ENCODE measurements at places on chromosomes 2 and 18. TPM values are rescaled to one million over a fixed set of nuclear protein-coding genes. Genes with fewer than 3 reads are reported as not detected.

DNA sequence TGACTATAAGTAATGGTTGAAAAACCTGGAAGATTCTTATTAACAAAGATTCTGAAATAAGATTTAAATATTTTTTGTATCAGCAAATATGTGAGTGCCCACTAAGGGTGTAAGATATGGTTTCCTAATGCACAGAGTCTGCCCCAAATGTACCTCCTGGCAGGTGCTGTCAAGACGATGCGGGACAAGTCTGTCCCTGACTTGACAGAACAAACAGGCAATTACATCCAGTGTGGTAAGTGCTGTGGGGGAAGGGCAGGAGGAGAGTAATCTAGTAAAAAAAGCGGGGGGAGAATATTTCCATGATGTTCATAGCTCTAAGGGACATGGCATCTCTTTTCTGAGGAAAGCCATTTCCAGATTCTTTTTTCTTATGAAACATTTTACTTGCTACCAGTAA is 127.5 kb downstream of the COL4A4 start:
- DNase-seq: no peak

GRCh38 chr2:120797421-120798221 is 62.0 kb downstream of the GLI2 start:
- DNase-seq: no peak

- DNase-seq: no peak
Observed at GRCh38 chr2:122266636-122267035, 511.2 kb downstream of the TSN start.

DNA sequence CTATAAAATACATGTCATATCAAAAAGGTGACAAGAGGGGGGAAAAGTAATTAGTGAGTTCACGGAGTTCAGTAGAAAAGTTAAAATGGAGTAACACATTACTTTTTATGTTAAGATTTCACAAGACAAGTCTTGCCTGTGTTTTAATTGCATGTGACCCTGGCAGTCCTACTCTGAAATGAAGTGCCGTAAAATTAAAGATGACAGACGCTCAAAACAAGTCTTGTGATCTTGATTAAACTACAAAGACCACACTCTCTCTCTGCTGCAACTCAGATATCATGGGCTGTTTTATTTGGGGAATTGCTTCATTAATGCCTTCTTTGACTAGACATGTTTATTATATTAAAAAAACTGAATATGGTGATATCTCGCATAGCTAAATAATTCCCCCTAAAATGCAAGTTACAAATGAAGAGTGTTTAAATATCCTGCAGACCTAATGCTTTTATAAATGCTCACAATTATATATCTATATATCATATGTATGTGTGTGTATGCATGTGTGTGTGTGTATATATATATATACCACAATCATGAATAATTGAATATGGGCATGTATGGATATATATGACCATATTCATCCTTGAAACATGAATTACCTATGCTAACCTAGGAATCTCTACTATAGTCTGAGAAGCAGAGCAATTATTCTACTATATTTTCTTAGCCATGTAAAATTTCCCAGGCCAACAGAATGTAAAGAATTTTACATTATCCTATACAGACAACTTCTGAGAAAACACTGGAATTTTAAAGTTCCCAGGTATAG is 647.5 kb downstream of the ARHGAP15 start:
- no peak for DNase-seq

DNA sequence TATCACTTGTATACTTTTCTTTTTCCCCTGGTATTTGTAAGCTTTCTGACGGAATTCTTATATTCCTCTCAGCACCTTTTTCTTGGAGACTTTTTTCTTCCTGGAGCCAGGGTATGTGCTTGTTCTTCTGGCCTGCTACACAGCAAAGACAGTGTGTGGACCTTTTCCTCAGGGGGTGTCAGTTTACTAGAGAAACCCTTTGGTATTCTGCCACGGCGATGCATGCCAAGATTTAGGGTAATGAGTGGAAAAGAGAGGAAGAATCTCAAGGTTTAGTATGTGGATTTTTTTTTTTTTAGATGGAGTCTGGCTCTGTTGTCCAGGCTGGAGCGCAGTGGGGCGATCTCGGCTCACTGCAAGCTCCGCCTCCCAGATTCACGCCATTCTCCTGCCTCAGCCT is 152.2 kb downstream of the PHLPP1 start:
- DNase-seq: no peak

- no peak for DNase-seq
Observed at GRCh38 chr2:62325398-62325797, 129.5 kb downstream of the B3GNT2 start.

DNA sequence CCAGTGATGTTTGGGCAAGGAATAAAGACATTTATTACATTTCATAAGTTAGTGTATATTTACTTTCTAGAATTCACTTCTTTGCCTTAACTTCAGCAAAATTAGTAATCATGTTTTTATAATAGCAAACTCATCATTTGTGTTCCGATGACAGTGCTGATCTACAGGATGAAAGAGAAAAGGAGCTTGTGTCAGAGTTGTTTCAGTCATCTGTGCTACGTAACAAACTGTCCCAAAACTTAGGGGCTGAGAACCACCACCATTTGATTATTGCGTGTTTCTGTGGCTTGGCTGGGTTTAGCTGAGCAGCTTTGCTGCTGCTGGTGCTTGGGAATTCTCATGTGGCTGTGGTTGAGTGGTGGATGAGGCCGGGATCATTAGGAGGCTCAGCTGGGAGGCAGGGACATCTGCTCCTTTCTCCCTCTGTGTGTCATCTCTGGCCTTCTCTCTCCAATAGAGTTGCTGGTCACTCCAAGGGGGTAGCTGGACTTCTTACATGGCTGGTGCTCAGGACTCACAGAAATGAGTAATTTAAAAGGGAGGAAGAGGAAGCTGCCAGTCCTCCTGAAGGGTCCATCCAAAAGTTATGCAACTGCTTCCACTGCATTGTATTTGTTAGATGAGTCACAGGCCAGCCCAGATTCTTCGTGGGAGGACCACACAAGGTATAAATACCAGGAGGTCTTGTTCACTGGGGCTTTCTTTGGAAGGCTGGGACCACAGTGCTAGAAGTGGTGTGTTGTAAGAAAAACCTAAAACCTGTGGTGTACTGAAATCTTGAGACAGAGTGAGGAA is 43.4 kb upstream of the HAAO start:
- peak; percentile 37 for DNase-seq

DNA sequence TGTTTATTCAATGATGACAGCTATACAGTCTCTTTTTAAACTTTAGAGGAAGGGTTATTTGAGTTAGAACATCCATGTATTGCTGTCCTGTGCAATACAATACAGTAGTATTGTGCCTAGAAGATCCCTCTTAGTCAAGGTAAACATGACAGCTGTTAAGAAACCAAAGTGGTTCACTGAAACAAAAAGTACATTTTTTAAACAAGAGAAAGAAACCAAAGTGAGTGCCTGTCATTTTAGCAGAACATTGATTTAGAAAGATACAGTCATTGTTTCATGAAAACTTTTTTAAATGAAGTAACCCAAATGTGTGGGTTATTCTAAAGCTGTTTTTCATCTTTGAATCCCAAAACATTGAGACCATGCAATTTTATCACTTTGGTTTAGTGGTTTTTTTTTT is 15.5 kb downstream of the ITPRID2 start:
- no peak for DNase-seq

DNA sequence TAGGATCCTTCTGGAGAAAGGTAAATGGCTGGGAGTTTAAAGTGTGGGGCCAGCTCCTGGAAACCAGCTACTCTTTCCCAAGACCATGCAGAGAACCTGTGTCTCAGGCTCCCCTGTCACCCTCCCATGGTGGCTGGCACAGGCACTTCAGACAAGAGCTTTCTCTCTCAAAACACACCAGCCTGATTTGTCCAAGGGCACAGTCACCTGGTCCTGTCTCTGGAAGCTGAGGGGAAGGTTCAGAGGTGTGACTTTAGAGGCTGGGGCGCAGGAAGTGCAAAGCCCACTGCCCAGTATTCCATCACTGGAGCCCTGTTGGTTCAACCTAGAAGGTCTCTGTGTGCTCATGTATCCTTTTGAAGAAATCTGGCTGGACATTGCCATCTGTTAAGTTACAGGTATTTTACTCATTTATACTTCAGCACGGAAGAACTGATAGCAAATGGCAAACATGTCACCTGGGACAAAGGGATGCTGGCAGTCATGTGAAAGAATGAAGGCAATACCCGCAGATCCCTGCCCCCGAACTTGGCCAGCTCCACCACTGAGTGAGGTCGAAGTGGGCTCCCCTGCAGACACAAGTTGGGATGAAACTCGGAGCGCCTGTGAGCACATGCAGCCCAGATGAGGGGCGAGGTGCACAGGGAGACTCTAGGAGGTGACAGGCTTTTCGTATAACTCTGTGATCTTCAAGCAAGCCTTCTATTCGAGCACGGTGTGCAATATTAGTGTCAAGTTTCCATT is 96.9 kb upstream of the MGAT4A start:
- DNase-seq: no peak

DNA sequence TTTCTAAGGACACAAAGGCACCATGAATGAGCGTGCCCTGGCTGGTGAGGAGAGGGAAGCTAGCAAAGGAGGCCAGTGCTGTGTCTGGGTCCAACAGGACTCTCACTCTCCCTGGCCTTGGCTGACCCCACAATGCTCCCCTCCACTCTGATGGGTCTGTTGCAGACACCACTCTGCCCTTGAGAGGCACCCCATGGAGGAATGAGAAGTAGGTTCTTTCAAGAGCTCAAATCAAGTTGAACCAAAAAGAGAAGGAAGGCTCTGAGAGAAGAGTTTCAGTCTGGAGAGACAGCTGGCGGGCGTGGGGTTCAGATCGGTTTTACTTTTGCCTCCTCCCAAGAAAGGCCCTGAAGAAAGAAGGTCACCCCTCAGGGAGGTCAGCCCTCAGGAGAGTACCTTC is 18.4 kb downstream of the TMEM247 start:
- no peak for DNase-seq

- no peak for DNase-seq
Observed at GRCh38 chr18:66754335-66754734, 150.4 kb upstream of the CDH19 start.

RAX gene
- not detected for total RNA-seq

ARHGAP25 gene
- 12.6 TPM for total RNA-seq

REG3A gene
- 2.9 TPM for total RNA-seq

LRATD1 gene
- 33.4 TPM for total RNA-seq

FAM110C gene
- 41.8 TPM for total RNA-seq

GPR155 gene
- 11.7 TPM for total RNA-seq

DNAH6 gene
- 0.46 TPM for total RNA-seq

CYP27C1 gene
- 0.26 TPM for total RNA-seq

CYP1B1 gene
- total RNA-seq: 25.4 TPM

KIAA2012 gene
- total RNA-seq: not detected

All from mucosa of gallbladder (tissue), 1 donor.